ENCODE measurements at places on chromosomes 16 and 17.

- no peak for DNase-seq
Measured at GRCh38 chr17:18278867-18279266, 18.4 kb downstream of the MIEF2 start.

DNA sequence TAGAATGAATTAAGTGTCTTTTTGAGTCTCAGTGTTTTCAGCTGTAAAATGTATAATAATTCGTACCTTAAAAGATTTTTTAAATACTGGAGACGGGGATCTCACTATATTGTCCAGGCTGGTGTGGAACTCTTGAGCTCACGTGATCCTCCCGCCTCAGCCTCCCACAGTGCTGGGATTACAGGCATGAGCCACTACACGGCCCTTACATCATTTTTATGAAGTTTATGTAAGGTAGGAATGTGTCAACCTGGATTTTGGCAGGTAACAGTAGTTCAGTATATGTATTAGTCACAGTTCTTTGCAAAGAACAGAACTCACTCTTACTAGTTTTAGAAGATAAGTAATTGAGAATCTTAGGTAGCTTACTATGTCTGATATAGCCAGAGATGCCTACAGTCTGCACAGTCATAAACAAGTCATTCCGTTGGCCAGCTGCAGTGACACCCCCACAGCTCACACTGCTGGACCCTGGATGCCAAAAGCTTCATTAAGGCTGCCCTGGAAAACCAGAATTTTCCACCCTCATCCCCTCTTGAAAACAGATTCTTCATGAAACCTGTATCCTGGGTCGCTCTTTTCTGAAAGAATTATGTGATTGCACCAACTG is 583 bp upstream of the COX6A2 start:
- DNase-seq: no peak

GRCh38 chr17:47928415-47928814 is 13.0 kb upstream of the PNPO start:
- DNase-seq: no peak

DNA sequence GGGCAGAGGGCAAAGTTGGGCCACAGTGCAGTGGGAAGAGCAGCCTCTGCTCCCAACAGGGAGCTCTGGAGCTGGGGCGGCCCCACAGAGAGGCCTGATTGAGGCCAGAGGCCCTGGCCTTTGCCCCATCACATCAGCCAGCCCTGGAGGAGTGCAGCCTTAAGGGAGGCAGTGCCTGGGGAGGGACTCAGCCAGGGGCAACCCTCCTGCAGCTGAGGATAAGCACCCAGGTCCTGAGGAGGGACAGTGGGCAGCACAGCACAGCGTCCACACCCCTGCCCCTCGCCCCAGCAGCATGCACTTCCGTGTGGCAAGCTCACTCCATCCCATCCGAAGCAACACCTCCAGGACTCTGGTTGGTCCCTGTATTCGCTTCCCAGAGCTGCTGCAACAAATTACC is 61.9 kb upstream of the CBX4 start:
- no peak for DNase-seq

DNA sequence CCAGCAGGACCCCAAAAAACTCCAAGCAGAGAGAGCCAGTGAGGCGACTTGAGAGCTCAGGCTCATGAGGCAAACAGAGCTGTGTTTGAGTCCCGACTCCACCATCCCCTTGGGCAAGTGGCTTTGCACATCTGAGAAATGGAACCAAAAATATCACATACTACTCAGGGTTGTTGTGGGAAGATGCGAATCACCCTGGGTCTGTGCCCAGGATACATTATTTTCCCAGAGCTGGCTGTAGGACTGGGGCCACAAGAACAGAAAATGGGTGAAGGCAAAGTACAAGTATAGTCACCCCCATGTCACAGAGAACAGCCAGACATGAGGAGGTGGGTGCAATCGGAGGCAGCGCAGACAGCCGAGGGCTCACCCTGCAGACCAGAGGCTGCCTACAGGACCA is 127.3 kb downstream of the GAS7 start:
- no peak for DNase-seq

Data from GM12878 (cell line).